ENCODE measurements at places on chromosomes 3 and 15. TPM values are rescaled to one million over a fixed set of nuclear protein-coding genes. Genes with fewer than 3 reads are reported as not detected.

- no peak for DNase-seq
Measured at GRCh38 chr15:89490814-89491315, 5.5 kb downstream of the RHCG start.

FAM98B gene
- total RNA-seq: 25.0 TPM

DNA sequence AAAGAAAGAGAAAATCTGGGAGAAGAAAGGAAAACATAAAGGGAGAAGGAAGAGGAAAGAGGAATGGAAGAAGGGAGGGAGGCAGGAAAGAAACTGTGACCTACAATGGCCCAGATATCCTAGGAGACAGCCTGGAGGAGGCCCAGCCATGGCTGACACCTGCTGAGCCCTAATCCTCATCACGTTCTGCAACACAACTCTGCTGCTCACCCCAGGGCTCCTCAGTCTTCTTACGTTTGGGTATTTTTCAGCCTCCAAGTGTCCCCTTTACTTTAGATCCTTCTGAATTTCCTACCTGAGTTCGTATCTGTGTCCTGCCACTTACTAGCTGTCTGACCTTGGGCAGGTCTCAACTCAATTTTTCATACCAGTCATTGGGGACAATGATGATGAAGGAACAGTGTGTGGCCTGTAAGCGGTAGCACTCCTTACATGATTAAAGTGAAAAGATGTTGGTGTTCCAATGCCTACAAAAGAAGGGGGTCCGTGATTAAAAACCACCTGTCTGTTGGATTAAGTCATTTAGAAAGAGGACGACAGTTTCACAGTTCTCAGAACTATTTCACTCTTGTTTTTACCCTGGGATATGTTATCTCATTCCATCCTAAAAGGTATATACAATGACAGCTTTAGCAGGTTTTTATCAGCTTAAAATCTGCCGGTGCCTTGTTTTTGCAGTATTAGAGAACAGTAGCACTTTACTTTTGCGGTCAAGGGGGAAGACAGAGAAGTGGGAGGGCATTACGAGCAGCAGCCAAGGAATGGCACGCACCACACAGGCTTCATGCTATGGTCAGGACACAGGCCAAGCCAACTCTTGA, 47.4 kb downstream of the CCR4 start:
- no peak for DNase-seq

XCR1 gene
- total RNA-seq: 0.08 TPM

GRCh38 chr3:22671848-22672247, 531.3 kb upstream of the UBE2E2 start:
- no peak for DNase-seq

DNA sequence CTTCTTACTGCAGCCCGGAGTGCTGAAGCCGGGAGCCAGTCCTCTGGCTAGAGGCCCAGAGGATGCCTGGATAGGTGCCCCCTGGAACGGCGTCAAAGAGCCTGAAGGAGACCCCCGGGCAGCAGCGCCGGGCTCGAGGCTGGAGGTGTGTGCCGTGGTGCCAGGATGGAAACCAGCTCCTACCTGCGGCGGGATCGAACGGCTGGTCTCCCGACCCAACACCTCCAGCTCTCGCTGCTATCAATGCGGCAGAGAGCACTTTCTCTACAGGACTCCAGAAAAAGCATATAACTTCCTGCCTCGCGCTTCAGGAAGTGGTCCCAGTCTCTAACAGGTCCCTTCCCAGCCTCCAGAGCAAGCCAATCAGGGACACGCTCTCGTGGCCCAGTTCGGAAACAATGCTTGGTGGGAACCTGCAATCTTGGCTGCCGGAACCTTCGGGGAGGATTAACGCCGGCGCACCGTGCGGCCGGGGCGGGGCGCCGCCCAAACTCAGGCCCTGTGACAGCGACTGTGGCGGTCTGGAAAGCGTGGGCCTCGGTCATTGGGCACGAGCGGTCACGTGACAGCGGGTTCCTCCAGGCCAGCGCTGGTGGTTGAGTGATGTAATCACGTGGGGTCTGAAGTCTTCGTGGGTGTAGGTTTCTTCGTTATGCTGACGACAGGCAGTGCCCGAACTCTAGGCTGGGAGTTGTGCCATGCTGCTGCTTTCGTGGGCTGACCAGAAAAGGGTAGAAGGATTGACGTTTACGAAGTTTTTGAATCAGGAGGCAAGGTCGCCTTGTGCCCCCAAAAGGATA, at the start of gene SLC33A1:
Gene SLC33A1 (minus strand): TSS at position 287 of the 800 bp plus-strand sequence. CDS start 430 bp downstream, outside the sequence.
- DNase-seq: peak; percentile 100

GRCh38 chr15:51874751-51875644, 45.5 kb downstream of the TMOD3 start:
- no peak for DNase-seq

DNA sequence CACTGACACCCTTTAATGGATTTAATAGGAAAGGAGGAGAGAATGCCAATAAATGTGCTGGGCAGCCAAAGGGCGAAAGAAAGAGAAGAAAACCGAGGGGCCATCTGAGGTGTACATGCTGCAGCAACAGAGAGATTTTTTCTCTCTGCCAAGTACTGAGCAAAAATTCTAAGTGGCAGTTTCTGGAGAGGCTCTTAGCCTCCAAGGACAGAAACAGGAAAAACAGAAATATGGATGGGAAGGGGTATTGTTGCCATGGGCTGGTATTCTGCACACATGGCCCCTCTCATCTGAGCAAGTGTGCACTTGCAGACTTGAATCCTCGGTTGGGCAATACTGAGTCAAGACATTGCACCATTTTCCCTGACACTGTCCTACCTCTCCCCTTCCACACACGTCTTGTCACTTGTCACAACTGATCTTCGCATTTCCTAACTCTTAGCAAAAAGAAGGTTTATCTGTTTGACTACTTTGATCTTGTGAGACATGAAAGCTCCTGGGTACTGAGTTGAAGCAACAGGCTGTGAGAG, 73.9 kb downstream of the PRICKLE2 start:
- no peak for DNase-seq

DNA sequence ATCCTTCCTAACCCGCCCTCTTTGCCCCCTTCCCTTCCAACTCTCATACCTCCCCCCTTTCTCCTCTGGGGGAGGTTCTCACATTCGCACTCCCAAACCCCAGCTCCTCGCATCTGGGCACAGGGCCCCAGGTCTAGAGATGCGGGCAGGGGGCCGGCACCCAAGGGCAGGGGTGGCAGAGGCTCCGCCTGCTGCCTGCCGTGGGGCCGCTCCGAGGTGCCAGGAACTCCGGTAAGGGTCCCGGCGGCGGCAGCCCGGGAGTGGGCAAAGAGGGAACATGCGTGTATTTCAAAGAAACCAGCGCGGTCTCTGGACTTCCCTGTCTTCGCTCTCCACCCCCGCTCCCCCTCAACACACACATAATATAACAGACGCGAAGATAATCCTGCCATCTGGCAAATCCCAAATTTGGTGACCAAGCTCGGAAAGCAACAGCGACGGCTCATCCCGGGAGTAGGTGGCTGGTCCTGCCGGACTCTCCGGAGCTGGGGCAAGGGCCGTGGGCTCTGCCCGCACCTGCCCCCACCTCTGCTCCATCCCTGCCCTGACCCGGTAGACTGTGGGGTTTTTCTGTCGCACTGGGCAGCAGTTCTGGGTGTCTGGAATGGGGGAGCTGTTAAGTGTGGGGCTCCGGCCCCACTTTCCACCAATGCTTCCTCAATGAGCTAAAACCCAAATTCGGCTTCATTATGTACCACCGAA, 31.0 kb downstream of the NR2F2 start:
- no peak for DNase-seq

- no peak for DNase-seq
Measured at GRCh38 chr3:138450181-138450580, 15.8 kb downstream of the ESYT3 start.

PHLDB2 gene
- total RNA-seq: 31.2 TPM

INO80 gene
- 11.1 TPM for total RNA-seq

GRCh38 chr15:34986771-34987480, 1.2 kb downstream of the ZNF770 start:
- no peak for DNase-seq

STRA6 gene
- not detected for total RNA-seq

NUP210 gene
- 4.7 TPM for total RNA-seq

DNA sequence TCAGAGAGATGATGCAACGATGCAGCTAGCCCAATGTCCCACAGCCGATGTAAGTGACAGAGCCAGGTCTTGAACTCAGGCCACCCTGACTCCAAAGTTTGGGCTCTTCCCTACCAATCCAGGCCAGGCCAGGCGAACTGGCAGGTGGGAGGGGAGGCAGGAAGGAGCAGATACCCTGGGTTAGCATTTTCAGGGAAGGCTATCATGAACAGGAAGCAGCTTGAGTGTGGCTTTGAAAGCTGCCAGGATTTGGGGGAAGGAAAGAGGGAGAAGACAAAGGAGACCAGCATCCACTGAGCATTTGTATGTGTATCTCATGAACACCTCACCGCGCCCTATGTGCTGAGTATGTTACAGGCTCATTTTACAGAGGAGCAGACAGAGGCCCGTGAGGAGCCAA, 38.8 kb downstream of the LMCD1 start:
- no peak for DNase-seq

DNA sequence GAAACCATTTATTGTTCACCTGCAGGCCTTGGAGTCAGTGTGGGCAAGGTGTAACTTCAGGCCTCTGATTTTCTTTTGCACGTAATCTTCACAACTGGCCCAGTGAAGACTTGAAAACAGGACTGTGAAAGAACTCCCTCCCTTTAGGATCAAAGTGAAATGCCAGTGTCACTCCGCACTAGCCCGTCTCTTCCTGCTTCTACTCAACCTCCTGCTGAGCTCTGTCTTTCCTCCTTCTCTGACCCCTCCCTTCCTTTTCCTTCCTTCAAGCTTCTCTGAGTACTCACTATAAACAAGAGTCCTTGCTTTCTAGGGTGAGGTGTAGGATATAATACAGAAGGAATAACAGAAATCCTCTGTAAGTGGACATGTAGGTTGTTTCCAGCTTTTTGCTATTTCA, 28.5 kb downstream of the TMEM41A start:
- no peak for DNase-seq

DPPA4 gene
- total RNA-seq: not detected

Data from left cardiac atrium (tissue), 4 donors.